ENCODE measurements at places on chromosomes 16 and 17.

DNA sequence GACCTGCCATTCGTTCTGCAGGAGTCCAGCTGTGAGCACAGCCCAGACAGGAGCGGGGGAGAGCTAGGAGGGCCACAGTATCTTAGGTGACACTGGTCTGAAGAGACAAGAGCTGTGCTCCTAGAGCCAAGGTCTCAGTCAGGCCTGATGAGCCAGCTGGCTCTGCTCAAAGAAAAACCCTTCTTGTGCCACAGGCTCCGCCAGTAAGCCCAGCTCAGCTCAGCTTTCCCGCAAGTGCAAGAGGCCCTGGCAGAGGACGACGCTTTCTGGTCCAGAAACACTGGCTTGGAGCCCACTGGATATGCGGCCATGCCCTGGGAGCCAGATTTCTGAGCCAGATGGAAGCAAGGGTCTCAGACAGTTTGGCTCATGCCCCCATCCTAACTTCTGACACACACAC, 23.9 kb downstream of the PEMT start:
- DNase-seq = no peak

DNA sequence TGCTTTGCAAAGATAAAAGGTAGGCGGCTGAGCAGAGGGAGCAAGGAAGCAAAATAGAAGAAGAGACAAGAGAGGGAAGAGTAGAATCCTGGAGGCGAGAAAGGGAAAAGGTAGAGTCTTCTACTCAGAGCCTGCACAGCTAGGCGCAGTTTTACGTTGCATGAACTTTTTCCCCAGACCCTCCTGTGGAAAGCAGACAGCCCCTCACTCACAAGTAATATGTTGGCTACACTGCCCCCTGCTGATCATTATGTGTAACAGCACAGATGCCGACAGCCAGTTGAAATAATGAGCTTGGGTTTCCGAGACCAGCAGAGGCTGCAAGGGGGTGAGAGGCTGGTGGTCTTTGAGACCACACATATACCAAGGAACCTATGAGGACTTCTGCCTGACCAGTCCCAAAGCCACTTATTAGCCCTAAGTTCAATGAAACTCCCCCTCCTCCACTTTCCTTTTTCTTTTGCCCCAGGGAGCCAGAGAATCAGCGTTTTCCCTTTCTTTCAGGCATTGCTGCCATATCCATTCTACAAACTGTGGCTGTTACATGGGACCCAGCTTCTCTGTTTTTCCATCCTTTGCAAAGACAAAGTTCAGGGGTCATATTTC, 22.5 kb upstream of the CMTR2 start:
- no peak for DNase-seq

- no peak for DNase-seq
Observed at GRCh38 chr16:83554096-83554495, 253.7 kb upstream of the HSBP1 start.

DNA sequence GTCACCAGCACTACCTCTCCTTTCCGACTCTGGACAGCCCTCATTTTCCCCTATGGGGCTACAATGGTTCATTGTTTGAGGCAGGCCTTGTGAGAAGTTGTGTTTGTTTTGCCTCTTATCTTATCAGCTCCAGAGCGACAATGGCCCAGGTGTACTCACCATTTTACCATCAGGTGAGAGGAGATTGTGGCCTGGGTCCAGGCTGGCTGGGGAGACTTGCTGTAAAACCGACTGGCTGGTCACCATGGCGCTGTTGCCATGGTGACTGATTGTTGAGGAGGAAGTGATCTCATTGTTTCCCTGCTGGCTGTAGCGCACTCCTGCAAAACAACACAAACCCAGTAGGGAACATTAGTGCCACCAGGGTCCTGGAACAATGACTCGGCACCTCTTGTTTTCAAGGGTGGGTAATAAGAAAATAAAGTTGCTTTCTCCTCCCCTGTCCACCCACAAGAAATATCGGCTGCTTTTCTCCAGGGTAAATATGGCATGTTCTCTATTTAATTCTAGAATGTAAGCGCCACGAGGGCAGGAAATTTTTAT, 34.4 kb downstream of the HNF1B start:
- no peak for DNase-seq

DNA sequence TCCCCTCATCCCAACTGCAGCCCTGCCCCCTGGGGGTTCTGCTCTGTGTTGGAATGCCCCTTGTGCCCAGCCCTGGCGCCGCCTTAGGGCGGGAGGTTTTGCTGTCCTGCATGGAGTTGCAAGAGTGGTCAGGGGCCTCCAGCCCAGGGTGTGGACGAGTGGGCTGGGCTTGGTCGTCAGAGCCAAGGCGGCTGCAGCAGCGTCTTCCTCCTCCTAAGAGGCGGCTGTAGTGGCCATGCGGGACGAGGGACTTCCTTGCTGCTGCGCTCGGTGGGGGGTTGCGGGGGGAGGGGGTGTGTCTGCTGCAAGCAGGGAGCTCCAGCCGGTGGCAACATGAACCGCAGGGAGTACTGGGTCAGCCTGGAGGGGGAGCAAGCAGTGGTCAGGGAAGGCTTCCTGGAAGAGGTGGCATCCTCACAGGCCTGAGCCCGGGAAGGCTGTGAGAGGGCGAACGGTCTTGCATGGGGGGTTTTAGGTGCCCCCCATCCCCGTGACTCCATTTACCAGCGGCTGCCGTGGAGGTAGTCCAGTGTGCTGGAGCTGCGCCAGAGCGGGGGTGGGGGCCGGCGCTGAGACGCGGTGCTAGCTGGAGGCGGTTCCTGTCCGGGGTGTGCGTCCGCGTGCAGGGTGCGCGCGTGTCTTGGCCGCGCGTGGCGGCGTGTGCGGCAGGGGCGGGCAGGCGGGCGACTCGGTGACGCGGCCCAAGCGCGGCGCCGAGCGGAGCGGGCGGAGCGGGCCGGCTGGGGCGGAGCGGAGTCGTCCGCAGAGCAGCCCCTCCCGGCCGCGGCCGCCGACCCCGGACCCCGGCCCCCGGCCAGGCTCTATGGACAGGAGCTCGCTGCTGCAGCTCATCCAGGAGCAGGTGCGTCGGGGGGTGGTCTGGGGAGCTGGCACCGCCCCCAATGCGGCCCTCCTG, at the start of gene RHBDL1:
Gene RHBDL1, plus strand, starts transcription at position 704 of the 916 bp plus-strand sequence. Its CDS starts 120 bp downstream, at position 824.
- no peak for DNase-seq

DNA sequence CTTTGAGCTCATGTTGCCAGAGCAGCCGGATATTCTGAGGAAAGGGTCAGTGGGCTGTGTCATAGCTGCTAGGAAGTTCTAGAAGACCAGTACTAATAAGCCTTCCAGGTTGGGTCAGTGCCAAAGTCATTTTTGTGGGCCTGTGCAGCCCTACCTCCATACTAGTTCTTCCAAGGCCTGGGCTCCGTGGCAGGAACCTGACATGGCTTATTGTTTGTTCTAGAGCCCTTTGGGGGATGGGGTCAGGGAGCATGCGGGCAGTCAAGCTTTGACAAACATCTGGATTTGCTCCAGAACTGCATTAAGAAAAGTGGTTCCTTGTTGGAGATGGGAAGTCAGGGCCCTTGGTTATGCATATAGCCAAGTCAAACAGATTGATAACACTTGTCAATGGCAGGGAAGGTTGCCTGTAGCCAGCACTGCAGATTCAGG, 7.6 kb downstream of the ALKBH5 start:
- DNase-seq = no peak

DNA sequence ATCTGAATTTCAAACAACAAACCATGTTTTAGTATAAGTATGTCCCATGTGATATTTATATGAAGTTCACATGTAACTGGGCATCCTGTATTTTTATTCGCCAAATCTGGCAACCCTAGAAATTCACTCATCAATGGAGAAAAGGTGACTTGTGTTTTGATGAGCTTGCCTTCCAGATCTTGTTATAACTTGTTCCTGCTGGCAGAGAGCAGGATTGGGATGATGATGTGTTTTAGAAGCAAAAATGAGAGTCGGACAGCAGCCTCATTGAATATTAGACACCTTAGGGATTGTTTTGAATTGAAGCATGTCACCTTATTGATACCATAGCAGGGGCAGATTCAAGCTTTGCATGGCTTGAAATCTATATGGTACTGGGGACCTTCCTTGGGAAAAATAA, 85.4 kb upstream of the MED13 start:
- DNase-seq = no peak

DNA sequence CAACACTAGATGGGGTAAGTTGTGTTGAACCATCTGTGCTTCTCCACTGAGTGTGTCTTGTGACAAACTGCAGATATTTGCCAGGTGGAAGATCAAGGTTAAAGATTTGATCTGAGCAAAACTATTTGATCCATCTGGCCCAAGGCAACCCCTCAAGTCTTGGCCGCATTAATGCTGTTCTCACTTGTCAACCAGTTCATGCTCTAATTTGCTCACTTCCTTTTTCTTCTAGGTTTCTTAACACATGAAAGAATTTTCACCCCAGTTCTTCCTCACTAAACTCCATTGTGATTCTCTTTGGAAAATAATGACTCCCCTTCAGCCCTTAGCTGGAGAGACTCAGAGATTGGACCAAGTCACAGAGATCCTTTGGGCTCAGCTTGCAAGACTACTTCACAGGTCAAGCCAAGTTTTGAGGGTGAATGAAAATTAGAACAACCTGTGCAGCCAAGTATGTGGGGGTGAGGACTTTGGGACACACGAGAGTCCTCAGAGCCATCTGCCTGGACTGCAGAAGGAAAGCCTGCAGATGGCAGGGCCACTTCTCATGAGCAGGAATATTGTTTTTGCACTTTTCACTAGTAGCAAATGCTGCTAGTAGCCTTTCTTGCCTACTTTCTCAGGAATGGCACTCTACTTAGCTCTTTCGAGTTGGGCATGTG, 166.5 kb downstream of the AXIN2 start:
- DNase-seq = no peak

- DNase-seq = no peak
Observed at GRCh38 chr17:54426296-54426886, 474.3 kb upstream of the TOM1L1 start.

GRCh38 chr17:68509141-68510057, 2.8 kb upstream of the PRKAR1A start:
- DNase-seq = no peak

DNA sequence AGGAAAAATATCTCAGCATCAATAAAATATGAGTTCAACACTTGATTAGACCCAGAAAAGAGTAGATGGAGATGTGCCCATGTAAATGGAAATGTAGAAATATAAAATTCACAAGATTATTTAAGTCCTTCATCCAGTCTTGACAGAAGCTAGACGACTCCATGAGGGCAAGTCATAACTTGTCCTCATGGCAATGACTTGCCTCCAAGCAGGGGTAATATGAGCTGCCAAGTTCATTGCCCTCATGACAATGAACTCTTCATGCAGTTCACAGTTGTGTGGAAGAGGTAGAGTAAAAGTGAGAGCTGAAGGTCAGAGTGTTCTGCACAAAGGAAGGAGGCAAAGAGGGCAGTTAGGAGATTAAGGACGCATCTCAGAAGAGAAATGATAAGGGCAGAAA, 22.3 kb downstream of the CDH11 start:
- DNase-seq = no peak

DNA sequence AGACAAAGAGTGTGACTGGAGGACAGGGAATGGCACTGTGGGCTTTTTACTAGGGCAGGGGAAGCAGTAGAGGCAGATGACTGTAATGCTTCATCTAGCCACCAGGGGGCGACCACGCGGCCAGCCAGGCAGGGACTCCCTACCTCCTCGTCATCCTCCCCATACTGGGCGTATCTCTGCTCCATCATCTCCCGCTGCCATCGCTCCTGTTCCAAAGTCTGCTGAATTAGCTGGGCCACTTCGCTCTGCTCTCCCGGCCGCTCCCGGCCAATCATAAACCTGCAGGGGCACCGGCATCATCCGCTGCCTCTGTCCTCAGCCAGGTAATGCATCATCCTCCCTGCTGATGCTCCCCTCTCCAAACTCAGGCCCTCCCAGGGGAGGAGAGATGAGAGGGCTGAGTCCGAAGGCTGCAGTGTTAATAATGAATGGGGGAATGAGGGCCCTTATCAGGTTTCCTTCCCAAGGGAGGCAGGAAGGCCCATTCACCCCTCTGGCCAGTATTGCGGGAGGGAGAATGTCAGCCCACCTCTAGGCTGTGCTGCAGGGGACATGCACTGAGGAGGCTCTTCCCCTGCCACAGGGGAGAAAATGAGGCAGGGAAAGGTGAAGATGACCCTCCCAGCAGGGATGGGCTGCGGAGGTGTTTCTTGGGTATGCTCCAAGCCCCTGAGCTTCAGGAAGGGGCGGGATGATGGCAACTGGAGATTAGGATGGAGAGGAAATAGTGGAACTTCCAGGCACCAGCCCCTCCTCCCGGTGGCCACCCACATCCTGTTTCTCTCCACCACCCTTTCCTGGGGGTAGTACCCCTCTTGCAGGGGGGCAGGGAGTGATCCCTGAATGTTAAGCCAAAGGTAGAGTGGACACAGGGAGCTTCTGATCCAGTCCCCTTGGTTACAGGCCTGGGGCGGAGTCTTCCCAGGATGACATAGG, 10.3 kb upstream of the SAMD14 start:
- no peak for DNase-seq

DNA sequence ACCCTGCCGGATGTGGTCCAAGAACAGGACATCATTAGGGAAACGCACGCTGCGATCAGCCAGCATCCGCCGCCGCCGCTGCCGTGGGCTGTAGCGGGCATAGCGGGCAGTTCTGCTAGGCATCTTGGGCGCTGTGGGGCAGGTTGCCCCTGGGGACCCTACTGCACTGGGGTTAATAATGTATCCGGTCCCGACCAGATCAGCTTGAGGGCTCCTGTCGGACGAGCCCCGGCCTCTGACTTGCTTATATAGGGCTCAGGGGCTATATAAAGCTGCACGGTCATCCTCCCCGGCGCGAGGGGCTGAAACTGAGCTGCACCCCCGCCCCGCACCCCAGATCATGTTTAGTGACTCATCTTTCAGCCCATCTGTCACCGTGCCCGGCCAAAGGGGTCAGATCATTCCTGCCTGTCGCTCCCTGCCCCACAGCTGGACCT, at the start of gene PPP1R27:
Gene PPP1R27, minus strand, starts transcription at position 220 of the 437 bp plus-strand sequence. Its CDS starts 97 bp downstream, at position 123.
- DNase-seq = no peak

GRCh38 chr16:4610011-4611005, 4.4 kb downstream of the UBALD1 start:
- no peak for DNase-seq

DNA sequence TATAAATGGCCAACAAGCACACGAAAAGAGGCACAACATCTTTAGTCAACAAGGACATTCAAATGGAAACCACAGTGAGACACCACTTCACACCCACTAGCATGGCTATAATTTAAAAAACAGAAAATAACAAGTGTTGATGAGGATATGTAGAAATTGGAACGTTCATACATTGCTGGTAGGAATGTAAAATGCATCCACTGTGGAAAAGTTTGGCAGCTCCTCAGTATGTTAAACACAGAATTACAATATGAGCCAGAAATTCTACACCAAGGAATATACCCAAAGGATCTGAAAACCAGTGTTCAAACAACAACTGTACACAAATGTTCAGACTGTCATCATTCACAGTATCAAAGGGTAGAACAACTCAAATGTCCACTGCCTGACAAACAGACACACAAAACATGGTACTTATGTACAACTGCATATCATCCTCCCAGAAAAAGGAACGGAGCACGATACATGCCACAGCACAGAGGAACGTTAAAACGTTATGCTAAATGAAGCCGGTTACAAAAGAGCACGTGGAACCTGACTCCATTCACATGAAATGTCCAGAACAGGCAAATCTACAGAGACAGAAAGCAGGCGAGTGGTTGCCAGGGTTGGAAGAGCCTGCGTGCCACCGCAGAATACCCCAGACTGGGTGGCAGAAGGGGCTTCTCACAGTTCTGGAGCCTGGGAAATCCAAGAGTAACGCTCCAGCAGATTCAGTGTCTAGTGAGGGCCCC, 32.8 kb upstream of the METRNL start:
- DNase-seq = no peak

- no peak for DNase-seq
Observed at GRCh38 chr17:65694601-65695000, 133.2 kb upstream of the AXIN2 start.

- DNase-seq = no peak
Observed at GRCh38 chr16:27189335-27189972, 13.9 kb upstream of the KDM8 start.

All from HS-27A (cell line).